ENCODE measurements at places on chromosomes 6 and 20.

DNA sequence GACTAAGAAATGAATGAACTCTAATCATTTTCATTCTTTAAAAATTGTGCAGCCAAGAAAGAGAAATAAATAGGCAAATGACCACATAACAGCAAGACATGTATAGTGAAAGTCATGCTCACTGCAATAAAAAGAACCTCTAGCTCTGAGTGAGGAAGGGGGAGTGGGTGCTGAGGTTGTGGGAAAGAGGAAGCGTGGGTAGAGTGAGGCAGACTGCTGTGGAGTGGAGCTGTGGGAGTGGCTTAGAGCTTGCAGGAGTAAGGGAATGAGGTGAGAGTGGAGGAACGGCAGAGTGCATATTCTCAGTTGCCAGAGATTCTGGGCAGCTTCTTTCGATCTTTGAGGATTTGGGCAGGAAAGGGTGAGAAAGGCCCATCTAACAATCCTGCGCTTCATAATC lies 10.4 kb downstream of the DEFB129 start:
- DNase-seq = no peak

GRCh38 chr6:153941768-153942167 lies 97.3 kb upstream of the OPRM1 start:
- no peak for DNase-seq

DNA sequence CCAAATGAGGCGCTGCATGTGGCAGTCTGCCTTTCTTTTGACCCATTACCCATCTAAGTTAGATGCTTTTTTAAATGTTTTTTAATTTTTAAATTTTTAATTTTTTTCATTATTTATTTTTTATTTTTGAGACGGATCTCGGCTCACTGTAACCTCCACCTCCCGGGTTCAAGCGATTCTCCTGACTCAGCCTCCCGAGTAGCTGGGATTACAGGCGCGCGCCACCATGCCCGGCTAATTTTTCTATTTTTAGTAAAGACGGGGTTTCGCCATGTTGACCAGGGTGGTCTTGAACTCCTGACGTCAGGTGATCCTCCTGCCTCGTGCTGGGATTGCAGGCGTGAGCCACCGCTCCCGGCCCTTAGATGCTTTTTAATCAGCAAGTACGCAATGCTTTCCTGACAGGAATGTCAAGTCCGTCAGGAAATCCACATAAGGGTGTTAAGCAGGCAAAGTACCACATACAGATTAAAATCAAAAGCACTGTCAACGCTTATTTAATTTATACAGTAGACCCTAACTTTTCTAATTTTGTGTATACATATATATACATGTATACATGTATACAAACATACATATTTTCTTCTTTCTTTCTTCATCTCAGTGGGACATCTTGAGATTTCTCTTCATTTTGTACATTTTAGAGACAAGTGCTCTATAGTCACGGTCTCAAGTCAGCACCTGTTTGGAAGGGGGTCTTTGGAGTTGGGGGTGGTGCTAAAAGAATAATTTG lies 995 bp upstream of the GSTA4 start:
- DNase-seq = no peak

- DNase-seq = no peak
These were observed 38.4 kb downstream of the BMP5 start for GRCh38 chr6:55836945-55837344.

GRCh38 chr20:32321390-32321789 lies 36.7 kb upstream of the ASXL1 start:
- no peak for DNase-seq

DNA sequence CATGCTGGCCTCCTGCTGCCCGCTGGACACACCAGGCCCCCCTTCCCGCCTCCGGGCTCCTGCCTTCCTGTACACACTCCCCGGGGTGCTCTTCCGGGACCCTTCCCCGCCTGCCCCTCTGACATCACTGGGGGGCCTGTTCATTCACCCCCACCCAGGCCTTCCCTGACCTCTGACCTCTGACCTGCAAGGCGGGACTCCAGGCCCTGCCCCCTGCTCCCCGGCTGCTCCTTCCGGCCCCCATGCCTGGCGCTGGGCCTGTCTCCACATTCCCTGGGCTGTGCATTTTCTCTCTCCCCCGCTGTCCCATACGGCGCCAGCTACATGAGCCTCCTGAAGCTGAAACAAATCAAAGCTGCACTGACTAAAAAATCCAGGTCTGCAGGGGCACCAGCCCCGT lies 71.6 kb upstream of the GATA5 start:
- DNase-seq = no peak

- DNase-seq = no peak
These were observed 71.9 kb downstream of the FGD2 start for GRCh38 chr6:37077191-37077904.

DNA sequence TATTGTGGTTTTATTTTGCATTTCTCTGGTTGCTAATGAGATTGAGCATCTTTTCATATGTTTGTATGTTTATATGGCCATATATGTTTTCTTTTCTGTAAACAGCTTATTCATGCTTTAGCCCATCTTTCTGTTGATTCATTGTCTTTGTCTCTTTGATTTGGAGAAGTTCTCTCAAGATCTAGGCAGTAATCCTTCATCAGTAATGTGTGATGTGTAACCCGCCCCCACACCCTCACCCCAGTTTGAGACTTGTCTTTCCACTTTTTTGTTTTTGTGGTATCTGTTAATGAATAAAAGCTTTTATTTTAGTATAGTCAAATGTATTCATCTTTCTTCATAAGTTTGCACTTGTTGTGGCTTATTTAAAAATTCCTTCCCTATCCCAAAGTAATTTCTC lies 26.0 kb downstream of the ZC3H12D start:
- DNase-seq = no peak

DNA sequence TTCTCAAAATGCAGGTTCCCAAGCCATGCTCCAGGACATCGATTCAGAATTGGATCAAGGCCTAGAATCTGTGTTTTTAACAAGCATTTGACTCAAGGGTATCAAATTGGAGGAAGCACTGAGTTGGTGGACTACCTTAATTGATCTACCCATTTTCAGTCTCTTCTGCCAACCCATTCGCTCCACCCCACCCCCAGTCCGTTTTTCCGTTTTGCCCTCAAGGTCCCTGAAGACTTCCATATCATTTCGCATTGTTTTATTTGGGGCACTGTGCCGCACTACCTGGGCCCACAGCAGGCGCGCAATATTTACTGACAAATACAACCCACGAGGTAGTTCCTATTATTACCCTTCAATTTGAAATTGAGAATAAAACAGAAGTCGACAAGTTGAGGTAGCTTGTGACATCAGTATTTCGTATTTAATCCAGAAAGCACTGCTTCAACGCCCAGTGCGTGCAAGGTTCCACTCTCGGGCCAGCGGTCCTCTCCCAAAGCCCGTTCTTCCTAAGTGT lies 557 bp upstream of the DHX35 start:
- no peak for DNase-seq

GRCh38 chr6:87918461-87918941 lies 129.1 kb upstream of the SPACA1 start:
- no peak for DNase-seq

DNA sequence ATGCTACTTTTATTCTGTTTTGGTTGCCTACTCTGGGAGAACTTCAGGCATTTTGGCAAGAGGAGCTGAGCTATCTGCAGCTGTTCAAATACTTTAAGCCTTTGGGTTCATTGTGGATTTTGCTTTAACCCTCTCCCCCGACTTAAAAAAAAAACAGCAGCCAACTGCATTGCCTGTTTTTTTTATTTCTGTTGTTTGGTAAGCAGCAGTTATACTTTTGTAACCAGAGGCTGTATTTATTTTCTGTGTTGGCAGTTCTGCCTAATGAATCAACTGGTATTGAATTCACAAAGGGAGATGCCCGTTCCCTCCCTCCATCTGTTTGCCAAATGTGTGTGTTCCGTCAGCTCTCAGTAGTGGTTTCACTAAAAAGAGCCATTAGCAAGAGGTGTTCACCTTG lies 484.0 kb downstream of the UTRN start:
- no peak for DNase-seq

DNA sequence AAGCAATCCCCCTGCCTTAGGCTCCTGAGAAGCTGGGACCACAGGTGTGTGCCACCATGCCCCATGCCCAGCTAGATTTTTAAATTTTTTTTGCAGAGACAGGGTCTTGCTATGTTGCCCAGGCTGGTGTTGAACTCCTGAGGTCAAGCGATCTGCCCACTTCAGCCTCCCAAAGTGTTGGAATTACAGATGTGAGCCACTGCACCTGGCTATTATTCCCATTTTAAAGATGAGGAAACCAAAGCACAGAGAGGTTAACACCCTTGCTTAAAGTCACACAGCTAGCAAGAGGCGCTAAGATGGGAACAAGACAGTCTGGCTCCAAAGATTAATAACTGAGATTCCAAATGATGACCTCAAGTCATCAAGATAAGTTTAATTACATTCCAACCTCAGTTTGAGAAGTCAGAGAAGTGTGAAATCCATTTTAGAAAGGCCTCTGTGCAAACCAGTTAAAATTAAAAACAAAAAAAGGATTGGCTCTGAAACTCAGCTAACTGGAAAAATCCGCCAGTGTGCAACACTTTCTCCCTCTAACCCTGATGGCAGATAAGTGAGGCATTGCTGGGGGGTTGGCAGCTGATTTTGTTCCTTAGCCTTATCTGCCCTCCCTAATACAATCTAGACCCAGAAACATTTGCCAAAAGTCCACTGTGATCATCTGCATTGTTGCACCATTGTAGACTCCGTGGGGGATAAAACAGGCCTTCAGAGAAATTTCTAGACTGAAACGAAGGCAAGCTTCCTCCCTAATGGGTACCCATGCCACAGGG lies 55.5 kb downstream of the CPNE5 start:
- DNase-seq = no peak

GRCh38 chr6:53065266-53066076 lies at the start of gene FBXO9:
TSS of gene FBXO9 (plus strand) at chr6:53065404. CDS start at chr6:53065790, 386 bp downstream.
- no peak for DNase-seq

- no peak for DNase-seq
These were observed 372.6 kb downstream of the QKI start for GRCh38 chr6:163786995-163787671.

DNA sequence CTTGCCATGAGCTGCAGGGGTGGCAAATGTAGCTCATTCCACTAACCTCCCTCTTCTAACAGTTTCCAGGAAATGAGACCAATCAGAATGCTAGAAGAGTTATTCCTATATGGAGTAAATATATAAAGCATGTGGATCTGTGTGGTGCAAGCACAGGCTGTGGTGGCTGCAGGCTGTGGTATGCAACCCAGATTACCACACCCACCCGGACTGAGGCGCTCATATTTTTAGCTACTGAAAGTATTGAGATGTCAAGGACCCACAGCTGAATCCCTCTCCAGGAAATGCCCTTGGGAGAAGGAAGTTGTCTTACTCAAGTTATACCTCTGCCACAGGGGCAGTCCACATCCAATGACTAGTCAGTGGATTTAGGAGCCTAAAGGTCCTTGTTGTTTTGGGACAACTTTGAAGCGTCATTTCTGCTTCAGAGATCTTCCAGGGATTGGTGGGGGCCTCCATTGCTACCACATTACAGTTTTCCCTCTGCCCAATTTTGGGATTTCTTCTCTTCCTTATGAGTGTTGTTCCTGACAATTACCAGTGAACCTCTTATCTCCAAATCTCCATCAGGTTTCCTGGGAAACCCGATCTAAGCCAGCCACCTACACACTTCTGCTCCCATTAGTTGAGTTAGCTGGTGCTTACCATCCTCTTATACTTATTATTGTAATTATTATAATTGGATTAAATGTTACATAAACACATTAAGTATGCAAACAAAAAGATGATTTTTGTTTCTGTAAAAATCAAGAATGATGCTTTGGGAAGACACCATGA lies 12.1 kb upstream of the REPS1 start:
- no peak for DNase-seq
